ENCODE measurements at places on chromosomes 6 and 20.

DNA sequence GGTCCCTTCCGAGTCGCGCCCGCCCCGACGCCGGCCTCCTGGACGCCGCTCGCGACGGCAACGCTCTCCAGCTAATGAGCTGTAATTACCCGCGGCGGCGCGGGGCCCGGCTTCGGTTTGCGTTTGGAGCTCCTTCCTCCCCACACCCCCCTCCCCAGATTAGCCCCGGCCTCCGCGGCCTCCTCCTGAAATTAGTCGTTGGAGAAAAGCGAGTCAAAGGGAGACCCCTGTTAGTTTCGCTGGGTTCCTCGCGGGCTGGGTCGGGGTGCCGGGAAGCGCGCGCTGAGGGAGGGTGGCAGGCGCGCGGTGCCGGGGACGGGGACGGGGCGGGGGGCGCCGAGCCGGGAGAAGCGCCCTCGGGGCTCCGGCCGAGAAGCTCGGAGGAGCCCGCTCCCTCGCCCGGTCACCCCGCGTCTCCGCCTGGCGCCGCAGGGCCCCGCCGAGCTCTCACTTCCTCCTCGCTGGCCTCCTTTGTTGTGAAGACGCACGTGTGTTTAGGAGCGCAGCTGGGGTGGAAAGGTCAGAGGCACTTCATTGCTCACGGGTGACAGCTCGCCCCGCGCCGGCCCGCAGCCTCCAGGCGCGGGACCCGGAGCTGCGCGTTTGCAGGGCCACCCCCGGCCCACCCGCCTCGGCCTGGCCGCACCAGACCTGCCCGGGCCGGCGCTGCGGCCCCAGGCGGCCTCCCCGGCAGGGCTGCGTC, 4.9 kb downstream of the FOXC1 start:
- peaks cover 99% of the 10 kb centered on the region for H3K27me3 ChIP-seq
- H3K27ac ChIP-seq = no peak overlapping the region
- peaks cover 17% of the 10 kb centered on the region for H3K4me1 ChIP-seq
- no peak for DNase-seq
- no peaks in the 10 kb centered on the region for H3K36me3 ChIP-seq

DNA sequence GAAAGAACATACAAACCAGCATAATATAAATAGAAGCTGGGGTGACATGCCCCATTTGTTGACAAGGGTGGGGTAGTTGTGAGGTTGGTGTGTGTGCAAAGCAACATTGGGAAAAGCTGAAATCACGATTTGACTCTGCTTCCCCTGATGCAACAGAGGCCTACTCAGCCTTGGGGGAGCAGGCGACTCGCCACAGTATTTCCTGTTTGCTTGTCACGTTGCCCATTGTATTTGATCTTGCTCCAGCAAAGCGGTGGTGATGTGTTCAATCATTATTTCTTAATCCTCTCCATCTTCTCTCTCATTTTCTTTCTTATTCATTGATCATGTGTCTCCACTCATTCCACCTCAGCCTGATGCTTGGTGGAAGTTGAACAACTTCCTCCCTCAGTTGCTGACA, 165.8 kb upstream of the CITED2 start:
- no peak overlapping the region for H3K4me3 ChIP-seq
- H3K27ac ChIP-seq = no peak overlapping the region
- no peaks in the 10 kb centered on the region for H3K27me3 ChIP-seq
- no peak for DNase-seq
- no peaks in the 10 kb centered on the region for H3K36me3 ChIP-seq

DNA sequence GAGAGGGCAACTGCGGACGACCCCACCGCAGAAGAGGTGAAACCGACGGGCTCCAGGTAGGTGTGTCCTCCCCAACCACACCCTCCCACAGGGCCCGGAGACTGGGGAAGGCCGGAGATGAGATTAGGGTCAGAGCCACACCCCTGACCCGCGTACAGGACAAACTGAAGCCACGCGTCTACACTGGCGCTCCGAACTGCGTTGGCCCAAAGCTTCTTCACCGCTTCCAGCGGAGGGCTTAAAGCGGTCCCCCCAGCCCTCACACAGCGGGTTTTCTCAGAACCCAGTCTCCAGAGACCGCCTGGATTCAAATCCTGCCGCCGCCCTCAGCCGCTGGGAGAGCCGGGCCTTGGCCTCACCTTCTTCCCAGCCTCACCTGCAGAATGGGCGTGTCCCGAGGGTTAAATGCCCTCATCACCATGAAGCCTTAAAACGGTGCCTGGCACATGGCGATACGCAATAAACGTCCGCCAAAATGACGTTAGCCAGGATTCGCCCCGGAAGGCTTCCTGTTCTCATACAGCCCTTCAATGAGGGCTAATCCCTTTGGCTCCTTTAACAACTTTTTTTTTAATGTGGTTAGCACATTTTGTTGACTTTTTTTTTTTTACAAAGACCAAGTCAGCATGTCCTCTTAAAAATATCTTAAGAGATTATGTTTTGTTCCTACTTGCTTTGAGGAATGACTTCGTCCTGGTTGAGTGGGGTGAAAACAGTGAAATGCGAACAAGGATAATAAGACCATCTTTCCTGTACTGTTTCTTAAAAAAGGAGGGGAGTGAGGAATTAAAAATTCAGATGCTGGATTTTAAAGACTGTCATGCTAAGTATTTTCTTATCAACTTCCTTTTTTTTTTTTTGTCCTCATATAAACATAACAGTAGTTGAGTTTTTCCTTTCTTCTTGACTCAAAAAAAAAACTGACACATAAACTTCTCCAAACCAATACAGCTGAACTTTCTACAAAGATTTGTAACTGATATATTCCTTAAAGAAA, 15.1 kb upstream of the ZNF217 start:
- DNase-seq = no peak
- H3K4me3 ChIP-seq = no peak overlapping the region
- no peaks in the 10 kb centered on the region for H3K27me3 ChIP-seq
- H3K4me1 ChIP-seq = peaks cover 5% of the 10 kb centered on the region
- H3K36me3 ChIP-seq = no peaks in the 10 kb centered on the region
- no peak overlapping the region for H3K27ac ChIP-seq

GRCh38 chr20:6104493-6105188, 18.2 kb downstream of the FERMT1 start:
- H3K36me3 ChIP-seq = peaks cover 2% of the 10 kb centered on the region
- no peak overlapping the region for H3K27ac ChIP-seq
- H3K4me3 ChIP-seq = no peak overlapping the region
- no peaks in the 10 kb centered on the region for H3K27me3 ChIP-seq

GRCh38 chr6:168016176-168016620, 18.7 kb downstream of the KIF25 start:
- no peak overlapping the region for H3K4me3 ChIP-seq
- no peaks in the 10 kb centered on the region for H3K27me3 ChIP-seq

Data from H1 (cell line).